ENCODE measurements at places on chromosomes 2 and 18. TPM values are rescaled to one million over a fixed set of nuclear protein-coding genes. Genes with fewer than 3 reads are reported as not detected.

The CCDC121 gene
- 0.85 TPM for total RNA-seq

The TRIP12 gene
- total RNA-seq = 211 TPM

The BMP10 gene
- total RNA-seq = not detected

The ESPNL gene
- total RNA-seq = not detected

The C2orf66 gene
- total RNA-seq = 0.43 TPM

The CCDC150 gene
- total RNA-seq = 4.6 TPM

The ABCG8 gene
- under 0.01 TPM for total RNA-seq

The EML6 gene
- total RNA-seq = 0.48 TPM

The ANKMY1 gene
- total RNA-seq = 3.6 TPM

The ITGB6 gene
- total RNA-seq = 36.2 TPM

The NABP1 gene
- 23.0 TPM for total RNA-seq

The OR6B2 gene
- total RNA-seq = not detected

The MC2R gene
- total RNA-seq = not detected

The GATA6 gene
- 5.1 TPM for total RNA-seq

The SIGLEC15 gene
- 1.2 TPM for total RNA-seq

The DUSP19 gene
- 0.24 TPM for total RNA-seq

The ADD2 gene
- not detected for total RNA-seq
